ENCODE measurements at places on chromosomes 12 and 14.

GRCh38 chr12:93466625-93467350 lies 526 bp upstream of the MRPL42 start:
- no peak for DNase-seq

DNA sequence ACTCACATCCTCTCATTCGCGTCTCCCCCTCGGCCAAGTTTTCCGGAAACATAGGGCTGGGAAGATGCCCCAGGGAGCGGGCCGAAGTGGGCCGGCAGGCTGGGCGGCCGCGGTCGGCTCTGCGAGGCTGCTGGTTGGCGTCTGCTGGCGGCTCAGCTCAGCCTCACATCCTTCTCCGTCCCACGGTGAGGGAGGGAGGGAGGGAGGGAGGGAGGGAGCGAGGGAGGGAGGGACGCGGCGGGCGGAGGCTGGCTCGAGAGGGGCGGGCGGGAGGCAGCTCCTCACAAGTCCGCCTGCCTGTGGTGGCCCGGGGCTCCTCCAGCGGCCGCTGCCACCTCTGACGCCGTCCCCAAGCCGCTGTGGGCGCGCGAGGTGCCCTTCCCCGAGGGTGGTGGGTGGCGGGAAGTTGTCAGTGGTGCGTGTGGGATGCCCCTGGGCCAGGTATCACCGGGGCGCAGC lies 93.8 kb downstream of the RFLNA start:
- peak; percentile 92 for DNase-seq

GRCh38 chr12:15488481-15488880 lies 166.2 kb downstream of the PTPRO start:
- peak; percentile 57 for DNase-seq

DNA sequence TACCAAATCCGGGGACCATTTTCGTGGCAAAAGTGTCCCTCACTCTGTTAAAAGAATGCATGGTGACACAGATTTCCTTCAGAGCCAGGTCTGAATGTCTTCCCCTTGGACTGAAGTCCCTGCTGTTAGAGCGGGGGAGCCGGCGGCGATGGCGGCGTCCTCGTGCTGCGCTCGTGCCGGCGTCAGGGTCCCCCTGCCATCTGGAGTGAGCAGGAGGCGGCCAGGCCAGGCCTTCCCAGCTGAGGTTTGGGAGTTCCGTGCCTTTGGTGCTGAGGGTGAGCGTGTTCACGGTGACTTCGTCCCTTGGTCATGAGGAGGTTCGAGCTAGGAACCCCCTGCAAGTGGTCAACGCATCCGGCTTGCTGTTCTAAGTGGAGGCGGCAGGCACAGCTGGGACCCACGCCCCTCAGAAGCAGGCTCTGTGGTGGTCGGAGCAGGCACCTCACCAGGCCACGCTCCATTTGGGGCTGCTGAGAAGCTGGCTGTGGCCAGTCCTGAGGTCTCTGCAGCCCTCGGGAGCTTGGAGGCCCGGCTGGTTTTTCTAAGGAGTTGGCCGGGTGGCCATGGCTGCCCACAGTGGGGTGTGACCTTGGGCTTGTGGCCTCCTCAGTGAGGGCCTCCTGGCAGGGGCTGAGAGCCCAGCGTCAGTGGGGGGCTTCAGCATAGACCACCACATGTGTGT lies 9.5 kb downstream of the ZFYVE21 start:
- DNase-seq, result no peak

- no peak for DNase-seq
These were observed 228.0 kb upstream of the RTL1 start for GRCh38 chr14:101131451-101131916.

GRCh38 chr12:12887471-12887870 lies 3.9 kb upstream of the GPRC5A start:
- DNase-seq, result no peak

GRCh38 chr12:59075968-59076490 lies 155.7 kb upstream of the LRIG3 start:
- no peak for DNase-seq

Data from eye (tissue), 1 donor.